Prostate gland (tissue), 2 donors: ENCODE measurements at places on chromosomes 11 and 22. TPM values are rescaled to one million over a fixed set of nuclear protein-coding genes. Genes with fewer than 3 reads are reported as not detected.

DNA sequence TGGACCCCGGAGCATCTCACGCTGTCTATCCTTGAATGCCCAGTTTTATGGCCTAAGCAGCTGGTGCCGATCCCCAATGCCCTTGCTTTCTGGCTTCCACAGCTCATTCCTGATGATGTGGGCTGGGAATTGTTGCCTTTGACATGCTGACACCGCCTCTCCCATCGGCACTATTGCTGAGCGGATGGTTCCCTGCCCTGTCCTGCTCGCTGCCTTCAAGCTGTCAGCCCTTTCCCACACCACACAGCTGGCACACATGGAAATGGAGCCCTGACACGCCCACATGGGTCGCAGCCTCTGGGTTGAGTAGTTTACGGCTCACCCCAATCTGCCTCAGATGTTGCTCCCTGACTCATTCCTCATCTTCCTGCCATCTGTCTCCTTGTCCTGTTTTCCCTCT is 110.2 kb upstream of the SESN3 start:
- H3K4me3 ChIP-seq, result no peak overlapping the region
- DNase-seq, result no peak
- peaks cover 13% of the 10 kb centered on the region for H3K4me1 ChIP-seq
- H3K36me3 ChIP-seq, result no peaks in the 10 kb centered on the region

GRCh38 chr11:119316729-119317591 is at the start of gene MCAM:
MCAM (minus strand) TSS chr11:119317130; CDS start chr11:119317101, 29 bp downstream.
- peak within 1 kb of the TSS; percentile 66 for H3K27ac ChIP-seq
- H3K4me3 ChIP-seq, result peak within 1 kb of the TSS; percentile 28
- no peaks in the 10 kb centered on the region for H3K4me1 ChIP-seq
- DNase-seq, result no peak

GRCh38 chr11:86930957-86931547 is 24.1 kb downstream of the FZD4 start:
- no peaks in the 10 kb centered on the region for H3K36me3 ChIP-seq
- H3K4me3 ChIP-seq, result no peak overlapping the region
- no peaks in the 10 kb centered on the region for H3K27me3 ChIP-seq
- no peak for DNase-seq
- no peak overlapping the region for H3K27ac ChIP-seq

GRCh38 chr11:92720385-92720784 is 249.1 kb upstream of the MTNR1B start:
- H3K4me3 ChIP-seq, result no peak overlapping the region
- no peak overlapping the region for H3K27ac ChIP-seq
- no peaks in the 10 kb centered on the region for H3K36me3 ChIP-seq
- H3K4me1 ChIP-seq, result no peaks in the 10 kb centered on the region
- no peak for DNase-seq
- H3K27me3 ChIP-seq, result no peaks in the 10 kb centered on the region

- no peaks in the 10 kb centered on the region for H3K36me3 ChIP-seq
- H3K27me3 ChIP-seq, result no peaks in the 10 kb centered on the region
- H3K4me1 ChIP-seq, result peaks cover 13% of the 10 kb centered on the region
- no peak overlapping the region for H3K27ac ChIP-seq
- no peak overlapping the region for H3K4me3 ChIP-seq
These were observed 6.4 kb downstream of the POLDIP3 start for GRCh38 chr22:42608136-42608822.

The AHNAK gene
- 367 TPM for total RNA-seq

The PIWIL4 gene
- 0.82 TPM for total RNA-seq

The GAB2 gene
- total RNA-seq, result 12.8 TPM

The ADAMTS15 gene
- total RNA-seq, result 0.59 TPM
